ENCODE measurements at places on chromosomes 6 and 20.

- DNase-seq: no peak
Observed at GRCh38 chr6:142372348-142372747, 70.5 kb downstream of the ADGRG6 start.

- DNase-seq: no peak
Observed at GRCh38 chr20:37299718-37300528, 10.5 kb downstream of the MANBAL start.

DNA sequence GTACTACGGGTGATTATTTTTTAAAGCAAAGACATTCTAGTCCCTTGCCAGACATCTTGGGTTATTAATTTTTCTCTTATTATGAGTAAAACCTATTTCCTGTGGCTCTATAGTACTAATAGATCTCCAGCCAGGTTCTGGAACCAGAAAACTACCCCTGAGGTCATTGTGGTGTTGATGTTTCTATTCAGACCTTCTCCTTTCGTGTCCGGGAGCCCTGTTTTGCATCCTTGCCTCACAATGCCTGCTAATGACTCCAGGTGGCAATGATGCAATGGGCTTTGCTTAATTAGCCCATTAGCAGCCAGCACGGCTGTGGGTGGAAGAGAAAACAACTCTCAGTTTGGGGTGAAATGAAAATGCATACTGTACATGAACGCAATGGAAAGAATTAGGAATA lies 62.9 kb upstream of the ARG1 start:
- no peak for DNase-seq

DNA sequence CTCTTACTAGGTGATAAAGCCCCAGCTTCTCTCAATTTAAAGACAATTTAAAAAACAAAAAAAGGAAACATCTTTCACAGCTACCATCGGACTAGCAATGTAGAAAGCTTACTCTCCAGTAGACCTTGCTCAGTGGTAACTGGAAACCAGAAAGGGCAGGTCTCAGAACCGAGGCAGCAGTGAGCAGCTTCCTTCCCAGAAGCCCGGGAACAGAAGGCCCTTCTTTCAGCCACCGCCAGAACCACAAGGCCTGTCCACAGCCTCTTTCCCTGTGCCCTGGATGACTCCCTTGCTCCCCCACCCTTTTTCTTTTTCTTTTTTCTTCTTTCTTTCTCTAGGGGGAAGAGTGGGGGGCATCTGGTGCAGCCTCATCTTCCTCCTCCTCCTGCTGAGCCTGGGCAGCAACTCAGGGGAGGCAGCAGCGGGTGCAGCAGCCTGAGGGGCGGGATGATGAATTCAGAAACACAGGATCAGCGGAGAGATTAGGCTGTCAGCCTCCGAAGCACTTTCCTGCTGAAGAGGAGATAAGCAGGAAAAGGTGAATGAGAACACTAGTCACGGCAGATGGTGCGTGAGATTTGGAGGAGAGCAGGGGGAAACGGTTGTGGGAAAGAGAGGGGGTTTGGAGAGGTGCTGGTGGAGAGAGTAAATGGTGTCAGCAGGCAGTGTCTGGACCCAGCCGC lies 158.5 kb downstream of the ID4 start:
- no peak for DNase-seq

- DNase-seq: no peak
Observed at GRCh38 chr6:12578751-12579150, 137.8 kb upstream of the PHACTR1 start.

DNA sequence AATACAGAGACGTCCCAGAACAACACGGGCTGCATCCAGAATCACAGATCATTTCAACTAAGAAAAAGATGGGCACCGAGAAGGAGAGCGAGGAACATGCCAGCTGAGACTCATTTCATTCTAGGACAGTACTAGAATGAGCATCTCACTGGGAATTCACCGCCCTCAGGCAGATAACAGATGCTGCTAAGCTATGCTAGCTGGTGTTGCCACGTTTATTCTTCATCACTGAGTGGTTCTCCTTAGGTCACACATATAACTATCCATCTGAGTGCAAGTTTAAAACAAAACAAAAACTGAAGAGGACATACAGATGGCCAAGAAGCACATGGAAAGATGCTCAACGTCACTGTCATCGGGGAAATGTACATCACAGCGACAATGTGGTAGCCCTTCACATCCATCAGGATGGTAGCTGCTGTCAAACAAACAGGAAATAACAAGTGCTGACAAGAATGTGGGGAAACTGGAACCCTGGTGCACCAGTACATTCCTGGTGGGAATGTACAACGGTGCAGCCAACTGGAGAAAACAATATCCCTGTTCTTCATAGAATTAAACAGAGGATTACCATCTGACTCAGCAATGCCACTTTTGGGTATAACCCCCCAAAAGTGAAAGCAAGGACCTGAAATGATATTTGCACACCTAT lies 97.6 kb downstream of the SLC22A23 start:
- no peak for DNase-seq

DNA sequence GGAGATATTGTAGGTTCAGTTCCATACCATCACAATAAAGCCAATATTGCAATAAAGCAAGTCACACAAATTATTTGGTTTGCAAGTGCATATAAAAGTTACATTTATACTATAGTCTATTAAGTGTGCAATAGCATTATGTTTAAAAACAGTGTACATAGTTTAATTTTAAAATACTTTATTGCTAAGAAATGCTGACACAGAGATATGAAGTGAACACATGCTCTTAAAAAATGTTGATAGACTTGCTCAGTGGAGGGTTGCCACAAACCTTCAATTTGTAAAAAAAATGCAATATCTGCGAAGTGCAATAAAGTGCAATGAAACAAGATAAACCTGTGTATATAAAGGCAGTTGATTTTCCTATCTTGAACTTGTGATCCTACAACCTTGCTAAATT lies 161.5 kb downstream of the PRDM13 start:
- DNase-seq: no peak

DNA sequence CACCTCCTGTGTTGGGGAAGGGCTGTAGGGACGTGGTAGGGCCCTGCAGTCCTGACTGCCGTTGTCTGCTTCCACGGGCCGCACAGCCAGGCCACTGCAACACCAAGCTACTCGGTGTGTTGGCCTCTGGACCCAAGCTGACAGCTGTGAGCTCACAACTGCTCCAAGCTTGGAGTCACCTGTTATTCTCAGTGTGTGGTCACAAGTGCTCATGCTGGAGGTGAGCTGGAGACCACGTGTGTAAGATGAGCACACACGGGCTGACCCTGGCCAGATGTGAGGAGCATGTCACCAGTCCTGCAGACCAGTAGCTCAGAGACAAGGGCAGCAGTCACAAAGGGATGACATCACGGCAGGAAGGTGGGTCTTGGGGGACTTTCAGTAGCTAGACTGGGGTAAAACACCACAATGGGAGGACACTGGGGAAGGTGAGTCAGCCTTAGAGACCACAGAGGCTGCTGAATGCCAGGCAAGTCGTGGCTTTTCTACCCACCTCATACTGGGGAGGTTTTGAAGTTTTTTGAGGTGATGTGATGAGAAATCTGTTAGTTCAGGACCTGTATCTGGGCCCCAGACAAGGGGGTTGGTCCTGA lies 87.3 kb downstream of the FAM120B start:
- DNase-seq: no peak

DNA sequence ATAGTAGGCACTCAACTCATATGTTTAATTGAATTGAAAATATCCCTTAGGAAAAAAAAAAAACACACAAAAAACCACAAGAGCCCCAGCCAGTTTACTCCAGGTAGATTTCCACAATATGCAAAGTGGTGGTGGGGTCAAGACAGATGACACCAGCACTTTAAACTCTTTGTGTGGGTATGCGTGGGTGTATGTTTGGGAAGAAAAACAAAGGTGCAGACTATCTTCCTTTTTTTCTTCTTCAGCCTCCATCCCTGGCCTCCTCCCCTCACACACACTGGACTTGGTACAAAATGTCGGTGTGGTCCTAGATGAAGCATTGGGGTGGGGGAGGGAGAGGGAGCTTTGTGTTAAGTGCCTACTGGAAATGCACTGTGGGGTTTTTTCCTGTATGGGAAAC lies 42.2 kb upstream of the CDKAL1 start:
- DNase-seq: no peak

DNA sequence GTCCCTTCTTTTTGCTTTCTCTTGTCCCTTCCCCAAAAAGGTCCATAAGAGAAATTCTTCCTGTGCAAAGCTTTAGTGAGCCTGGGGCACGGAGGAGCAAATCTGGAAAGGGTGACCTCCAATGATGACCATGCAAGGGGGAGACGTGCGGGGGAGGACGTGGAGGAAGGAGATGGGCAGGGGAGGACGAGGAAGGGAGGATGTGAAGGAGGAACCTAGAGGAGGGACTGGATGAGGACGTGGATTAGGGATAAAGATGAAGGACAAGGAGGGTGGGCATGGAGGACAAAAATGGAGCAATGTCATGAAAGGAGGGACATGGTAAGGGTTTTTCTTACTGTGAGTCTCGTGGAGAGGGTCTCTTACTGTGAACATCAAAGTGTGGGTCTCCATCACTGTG lies 139.5 kb downstream of the ERMARD start:
- DNase-seq: no peak

DNA sequence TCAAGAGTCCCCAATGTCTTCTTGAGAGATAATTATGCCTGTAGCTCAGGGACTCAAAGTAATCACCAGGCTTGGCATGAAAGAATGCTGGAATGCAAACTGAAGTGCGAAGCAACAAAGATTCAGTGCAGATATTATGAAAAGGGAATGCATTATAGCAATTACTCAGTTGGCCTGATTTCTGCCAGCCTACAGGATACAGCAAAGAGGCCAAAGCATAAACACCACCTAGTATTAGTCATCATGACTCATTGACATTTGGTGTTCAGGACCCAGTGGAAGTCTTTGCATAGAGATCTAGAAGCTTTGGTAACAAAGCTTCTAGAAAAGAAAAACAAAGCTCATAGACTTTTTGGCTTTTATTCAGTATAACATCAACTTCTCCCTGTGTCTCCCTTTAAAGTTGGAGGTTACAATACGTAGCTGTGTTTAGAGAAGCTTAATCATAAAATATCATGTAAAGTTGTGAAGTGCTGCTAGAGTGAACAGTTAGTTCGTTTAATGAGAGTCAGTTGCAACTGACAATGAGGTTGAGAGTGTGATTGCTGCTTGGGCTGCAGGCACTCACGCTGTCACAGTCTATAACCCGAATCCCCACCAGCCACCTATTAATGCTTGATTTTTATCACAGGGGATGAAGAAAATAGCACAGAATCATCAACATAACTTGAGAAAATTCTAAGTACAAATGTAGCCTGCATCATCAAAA lies 932.7 kb downstream of the TFAP2A start:
- DNase-seq: no peak

DNA sequence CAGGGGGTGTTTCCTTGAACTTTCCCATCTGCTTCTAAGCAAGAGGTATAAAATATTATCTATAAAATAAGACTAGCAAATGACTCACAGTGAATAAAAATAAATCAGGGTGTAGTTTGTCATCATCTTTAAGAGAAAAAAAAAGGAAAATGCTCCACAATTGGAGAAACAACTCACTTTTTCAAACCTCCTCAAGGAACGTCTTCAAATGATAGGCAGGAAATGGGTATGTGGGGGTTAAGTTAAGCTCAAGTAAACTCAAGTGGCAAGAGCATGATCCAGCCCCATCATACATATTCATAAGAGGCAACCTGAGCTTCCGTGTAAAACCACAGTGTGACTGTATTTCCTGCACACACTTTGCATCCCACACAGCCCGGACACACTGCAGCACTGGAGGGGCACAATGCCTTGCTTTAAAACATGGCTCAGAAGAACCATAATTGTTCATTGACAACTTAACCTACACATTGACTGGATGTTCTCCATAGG lies 58.5 kb upstream of the CEP85L start:
- peak; percentile 52 for DNase-seq

- no peak for DNase-seq
Observed at GRCh38 chr6:128284128-128284527, 236.3 kb downstream of the PTPRK start.

DNA sequence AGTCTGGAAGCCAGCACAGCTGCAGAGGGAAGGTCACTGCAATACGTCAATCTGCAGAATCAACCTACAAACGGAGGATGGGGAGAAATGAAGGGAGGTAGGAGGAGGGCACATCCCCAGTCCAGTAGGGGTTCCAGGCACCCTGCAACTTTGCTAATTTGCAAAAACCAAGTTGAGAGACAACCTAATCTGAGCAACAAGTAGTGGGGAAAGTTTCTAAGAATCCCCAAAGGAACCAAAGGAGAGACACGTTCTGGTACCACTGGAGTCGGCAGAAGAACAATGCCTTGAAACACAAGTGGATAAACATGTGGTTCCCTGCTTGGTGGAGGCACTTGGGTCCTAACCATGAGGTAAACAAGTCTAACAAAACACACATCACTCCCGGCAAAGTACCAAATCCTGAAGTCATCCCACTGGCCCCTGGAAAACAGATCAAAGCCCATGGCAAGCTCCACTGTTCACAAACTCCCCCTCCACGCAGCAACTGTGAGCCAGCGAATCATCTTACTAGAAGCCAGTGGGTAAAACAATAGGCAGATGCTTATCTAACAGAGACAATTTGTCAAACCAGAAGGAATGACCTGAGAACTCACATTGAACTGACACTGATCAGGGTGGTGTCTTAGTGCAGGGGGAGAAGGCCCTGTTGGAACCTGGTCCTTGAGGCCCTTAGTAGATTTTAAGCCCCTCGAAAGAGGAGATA lies 4.7 kb downstream of the MRPS18A start:
- DNase-seq: no peak

- no peak for DNase-seq
Observed at GRCh38 chr6:107361753-107362604, 97.4 kb downstream of the PDSS2 start.

- no peak for DNase-seq
Observed at GRCh38 chr20:54995553-54995952, 520.2 kb downstream of the DOK5 start.

DNA sequence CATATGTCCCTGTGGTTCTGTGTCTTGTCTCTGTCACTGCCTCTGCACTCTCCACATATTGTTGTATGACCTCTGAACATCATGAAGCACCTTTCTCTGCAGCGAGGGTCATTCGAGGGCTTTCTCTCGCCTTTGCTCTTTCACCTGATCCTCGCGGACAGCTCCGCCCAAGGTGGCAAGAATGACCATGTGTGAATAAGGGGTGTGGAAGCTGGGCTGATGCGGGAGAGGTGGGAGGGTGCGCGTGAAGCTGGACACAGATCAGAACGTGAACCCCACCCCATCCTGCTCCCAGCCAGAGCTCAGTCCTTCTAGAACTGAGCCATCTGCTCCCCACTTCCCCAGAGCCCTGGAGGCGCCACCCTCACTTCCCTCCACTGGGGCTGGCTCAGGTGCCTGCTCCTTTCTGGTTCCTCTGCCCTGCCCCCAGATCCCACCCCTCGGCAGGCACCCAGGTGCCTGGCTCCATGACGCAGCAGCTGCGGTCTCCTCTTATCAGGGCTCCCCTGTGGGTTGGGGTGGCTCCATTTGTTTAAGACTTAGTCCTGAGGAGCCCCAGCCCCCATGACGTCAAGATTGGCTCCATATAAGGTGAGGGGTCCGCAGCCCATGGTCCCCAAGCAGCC lies at the start of gene MUCL3:
Gene MUCL3 (plus strand): TSS at position 613 of the 626 bp plus-strand sequence. CDS start 27 bp downstream, outside the sequence.
- no peak for DNase-seq

- DNase-seq: no peak
Observed at GRCh38 chr6:23106951-23107350, 537.6 kb downstream of the HDGFL1 start.
